NCI-H524 treated with DMSO at 0.1 percent for 48 hours (cell line): ENCODE measurements at places on chromosomes 5 and 9.
A peak's percentile ranks its signal among the peaks of the same experiment; 100 is the strongest.

DNA sequence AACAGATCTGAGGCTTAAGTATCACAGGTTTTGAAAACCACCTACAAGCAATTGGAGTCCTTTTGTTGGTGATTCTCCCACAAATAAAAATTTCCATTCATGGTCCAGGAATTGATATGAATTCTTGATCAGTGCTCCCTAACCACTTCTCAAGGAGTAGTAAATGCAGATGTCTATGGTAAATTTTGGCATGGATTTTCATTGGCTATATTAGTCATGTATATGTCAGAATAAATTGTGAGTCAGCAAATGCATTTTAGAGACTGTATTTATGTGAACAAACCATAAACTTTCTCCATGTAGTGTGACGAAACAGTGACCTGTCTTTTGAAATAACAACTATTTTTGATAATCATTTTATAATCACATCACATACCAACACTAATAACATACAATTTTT, 611.1 kb downstream of the HTR1A start:
- no peak for DNase-seq

GRCh38 chr9:113588242-113588810, 124.8 kb downstream of the RGS3 start:
- DNase-seq, result no peak

DNA sequence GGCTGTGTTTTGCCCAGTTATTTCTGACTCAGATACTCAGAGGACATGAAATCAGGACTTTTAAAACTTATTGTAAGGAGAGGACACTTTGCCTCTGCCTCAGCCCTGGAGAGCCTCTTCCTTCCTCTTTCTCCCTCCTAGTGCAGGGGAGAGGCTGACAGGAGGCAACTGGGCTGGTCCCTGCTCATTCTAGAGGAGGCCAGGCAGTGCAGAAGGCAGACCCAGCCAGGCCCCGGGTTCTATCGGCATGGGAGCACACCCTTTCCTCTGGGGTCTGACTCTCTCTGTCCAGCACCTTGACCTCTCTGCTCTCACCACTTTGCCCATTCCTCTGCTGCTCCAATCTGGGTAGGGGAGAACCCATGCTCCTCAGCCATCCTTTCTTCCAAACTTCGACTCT, 16.0 kb upstream of the SMIM32 start:
- DNase-seq, result no peak

GRCh38 chr5:59483971-59484472, 409.5 kb downstream of the PDE4D start:
- no peak for DNase-seq

GRCh38 chr9:78557540-78557939, 260.6 kb downstream of the PSAT1 start:
- DNase-seq, result no peak

DNA sequence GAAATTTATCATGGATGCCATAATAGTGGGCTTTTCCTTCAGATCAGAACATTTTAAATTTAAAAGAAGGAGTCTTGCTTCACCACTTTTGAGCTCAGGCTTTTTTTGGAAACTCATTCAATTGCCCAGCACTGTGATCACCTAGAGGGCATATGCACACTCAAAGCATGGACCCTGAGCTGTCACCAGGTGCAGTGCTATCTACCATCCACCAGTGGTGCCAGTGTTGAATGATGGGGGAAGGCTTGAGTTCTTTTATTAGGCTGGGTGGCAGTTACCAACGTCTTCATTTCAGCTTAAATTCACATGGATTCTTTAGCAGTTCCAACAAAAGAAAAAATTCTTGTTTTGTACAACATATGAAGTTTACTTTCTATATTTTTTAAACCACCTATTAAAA, 164.1 kb downstream of the CFAP90 start:
- DNase-seq, result no peak

- DNase-seq, result no peak
Measured at GRCh38 chr5:160493806-160494338, 72.2 kb downstream of the PTTG1 start.

DNA sequence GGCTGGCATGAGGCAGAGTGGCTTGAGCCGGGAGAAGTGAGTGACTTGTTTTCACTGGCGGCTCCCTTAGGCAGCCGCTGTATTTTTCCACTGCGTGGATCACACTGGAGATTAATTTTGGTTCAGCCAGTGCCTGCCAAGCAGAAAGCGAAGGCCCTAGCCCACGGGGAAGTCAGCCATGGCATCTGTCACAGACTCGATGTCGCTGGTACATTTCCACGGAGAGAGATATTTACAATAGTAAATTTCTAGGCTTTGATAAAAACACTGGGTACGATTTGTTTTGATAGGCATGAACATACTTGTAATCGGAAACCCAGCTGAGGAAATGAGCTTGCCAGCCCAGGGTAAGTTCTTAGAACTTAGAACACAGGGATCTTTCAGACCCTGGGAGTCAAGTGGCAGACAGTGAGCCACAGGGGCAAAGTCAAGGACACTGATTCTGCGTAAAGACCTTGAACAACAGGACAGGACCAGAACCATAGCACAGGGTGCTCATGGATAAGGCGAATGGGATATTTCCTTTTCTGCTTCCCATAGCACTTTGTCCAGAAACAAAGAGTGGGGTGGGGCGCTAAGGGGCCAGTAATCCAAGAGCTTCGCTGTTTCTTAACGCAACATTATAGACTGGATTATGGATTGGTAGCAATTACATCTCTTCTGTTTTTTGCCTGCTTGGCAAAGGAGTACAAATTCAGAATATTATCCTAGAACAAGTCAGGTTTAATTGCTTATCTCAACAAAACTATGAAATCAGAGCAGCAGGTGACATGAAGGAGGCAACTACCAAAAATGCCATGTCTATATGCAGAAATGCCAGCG, 4.5 kb downstream of the DUSP1 start:
- no peak for DNase-seq

DNA sequence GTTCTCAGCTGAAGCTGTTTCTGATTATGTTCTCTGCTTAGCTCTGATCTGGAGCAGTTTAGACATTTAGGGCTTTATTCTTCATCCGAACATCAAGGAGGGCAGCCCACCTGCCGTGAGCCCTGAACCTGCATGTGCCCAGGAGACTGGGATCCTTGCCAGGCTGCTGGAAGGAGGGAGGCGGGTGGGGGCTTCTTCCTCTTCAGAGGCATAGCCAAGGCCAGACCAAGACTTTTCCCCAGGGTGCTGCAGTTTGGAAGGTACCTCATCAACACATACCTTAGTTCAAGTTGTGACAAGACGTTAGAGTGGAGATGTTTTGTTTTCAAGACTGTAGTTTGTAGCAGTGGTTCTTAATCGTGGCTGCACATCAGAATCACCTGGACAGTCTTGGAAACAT, 64.9 kb downstream of the RALGPS1 start:
- DNase-seq, result no peak

DNA sequence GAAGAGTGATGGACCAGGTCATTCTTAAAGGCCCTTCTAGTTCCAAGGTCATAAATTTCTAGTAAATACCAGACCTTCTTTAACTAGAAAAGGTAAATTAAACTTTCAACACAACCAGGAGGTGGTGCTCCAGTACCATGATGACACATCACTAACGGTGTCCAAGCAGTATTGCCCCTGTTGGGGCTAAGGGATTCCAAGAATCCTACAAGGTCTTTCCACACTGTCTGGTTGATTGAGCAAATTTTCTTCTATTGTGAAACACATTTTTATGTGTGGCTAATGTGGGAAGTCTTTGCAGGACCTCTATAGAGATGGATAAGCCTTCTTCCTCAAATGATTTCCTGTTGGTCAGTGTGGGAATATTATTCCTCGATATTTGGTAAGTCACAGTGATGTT, 459.6 kb upstream of the PAPPA start:
- DNase-seq, result peak; percentile 3

GRCh38 chr9:128882677-128883603, 1.0 kb downstream of the LRRC8A start:
- DNase-seq, result no peak

DNA sequence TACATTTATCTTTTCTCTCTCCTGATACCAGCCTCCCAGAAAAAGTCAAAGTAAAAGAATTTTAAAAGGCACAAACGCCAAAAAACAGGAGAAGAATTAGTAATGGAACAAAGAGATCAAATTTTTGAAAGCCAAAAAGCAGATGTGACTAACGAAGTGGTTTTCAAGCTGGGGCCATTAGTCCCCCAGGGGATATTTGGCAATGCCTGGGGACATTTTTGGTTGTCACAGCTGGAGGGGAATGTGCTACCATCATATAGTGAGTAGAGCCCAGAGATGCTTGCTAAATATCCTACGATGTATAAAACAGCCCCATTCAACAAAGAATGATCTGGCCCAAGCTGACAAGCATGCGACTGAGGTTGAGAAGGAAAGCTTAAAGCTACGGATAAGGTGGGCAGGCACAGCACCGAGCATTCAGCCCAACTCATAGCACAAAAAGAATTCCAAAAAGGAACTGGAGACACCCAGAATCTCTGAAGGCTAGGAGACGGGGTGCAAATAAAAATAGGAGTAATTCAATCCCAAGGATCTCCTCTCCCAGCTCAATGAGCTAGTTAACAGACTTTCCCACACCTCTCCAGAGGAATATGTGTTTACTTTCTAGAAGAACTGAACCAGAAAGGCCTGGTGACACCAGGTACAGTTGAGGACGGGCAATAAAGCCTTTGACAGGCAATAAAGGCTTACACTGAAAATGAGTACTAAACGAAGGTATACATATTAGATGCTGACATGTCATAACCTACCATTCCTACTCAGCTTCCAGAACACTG, 269.0 kb downstream of the DENND1A start:
- DNase-seq, result no peak

- no peak for DNase-seq
Measured at GRCh38 chr9:33815781-33816180, 1.2 kb upstream of the UBE2R2 start.

DNA sequence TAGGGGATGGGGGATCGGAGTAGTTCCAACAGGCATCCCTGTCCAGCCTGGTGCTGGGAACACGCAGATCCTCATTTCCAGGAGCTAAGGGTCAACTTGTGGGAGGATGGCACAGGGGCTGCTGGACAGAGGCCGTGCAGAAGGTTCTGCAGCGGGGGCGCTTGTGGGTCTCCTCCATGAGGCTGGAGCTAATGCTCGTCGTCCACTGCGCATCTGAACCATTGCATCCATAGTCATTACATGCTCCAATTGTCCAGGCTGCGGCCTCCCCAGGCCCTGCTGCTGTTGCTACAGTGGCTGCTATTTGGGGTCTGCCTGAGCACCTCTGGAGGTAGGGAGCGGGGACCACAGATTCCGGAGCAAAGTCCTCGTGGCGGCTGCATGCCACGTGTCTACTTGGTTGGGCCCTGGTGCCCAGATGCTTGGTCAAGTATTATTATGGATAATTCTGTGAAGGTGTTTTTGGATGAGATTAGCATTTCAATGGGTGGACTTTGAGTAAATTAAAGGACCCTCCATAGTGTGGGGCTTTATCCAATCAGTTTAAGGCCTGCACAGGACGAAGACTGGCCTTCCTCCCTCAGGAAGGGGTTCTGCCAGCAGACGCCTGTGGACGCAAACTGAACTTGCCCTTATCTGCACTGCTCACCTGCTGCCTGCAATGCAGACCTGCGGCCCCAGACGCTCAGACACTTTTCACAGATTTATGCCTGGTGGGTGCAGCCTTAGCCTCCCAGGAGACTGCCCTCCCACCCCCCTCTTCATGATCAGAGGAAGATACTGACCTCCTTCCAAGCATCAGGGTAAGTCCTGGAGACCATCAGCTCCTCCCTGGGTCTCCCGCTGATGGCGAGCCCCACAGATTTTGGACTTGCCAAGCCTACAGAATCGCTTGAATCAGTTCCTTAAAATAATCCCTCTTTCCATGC, 127.5 kb upstream of the IRX4 start:
- DNase-seq, result no peak
